Hematopoietic multipotent progenitor cell treated with erythropoietin and hydrocortisone succinate and interleukin-3 and kit ligand, for 4 days (in vitro differentiated cells): ENCODE measurements at places on chromosomes 7 and 10.

- peak; percentile 79 for DNase-seq
These were observed 2.3 kb upstream of the NOS3 start for GRCh38 chr7:150988230-150989226.

GRCh38 chr7:157980774-157981173 is 606.8 kb downstream of the PTPRN2 start:
- no peak for DNase-seq

DNA sequence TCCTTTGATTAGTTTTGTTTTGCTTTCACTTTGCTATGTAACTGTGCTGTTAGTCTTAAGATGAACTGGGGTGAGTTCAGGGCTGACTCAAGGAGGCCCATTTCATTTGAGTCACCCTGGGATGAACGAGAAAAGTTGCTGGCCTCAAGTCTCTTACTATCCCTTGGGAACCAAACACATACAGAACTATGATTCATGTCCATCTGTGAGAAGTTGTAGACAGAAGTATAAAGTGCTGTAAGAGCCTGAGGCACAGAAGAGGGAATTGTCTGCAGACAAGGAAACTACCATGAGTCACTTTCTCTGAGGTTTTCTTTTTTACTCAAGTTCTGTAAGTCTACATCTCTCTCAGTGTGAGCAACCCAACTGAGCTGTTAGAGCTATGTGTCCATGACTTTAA is 179.8 kb upstream of the CSTF2T start:
- peak; percentile 2 for DNase-seq

- DNase-seq, result no peak
These were observed 588.6 kb upstream of the SEMA3D start for GRCh38 chr7:85775431-85775830.

DNA sequence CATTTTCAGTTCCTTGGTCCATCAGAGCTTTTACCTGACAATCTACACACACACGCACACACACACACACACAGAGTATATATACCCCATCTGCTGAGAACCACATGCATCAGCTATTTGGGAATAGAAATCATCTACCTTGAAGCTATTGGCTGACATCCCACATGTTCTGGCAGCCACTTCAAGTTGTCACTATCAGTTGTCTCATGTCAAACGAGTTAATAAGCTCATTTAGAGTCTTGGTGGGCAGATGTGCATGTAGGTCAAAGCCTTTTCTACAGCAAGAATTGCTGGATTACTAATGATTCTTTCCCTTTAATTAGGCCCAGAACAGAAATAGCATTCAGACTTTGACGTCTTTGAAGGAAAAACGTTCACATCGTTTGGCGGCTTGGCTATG is 36.8 kb downstream of the COL28A1 start:
- DNase-seq, result no peak
